Ascending aorta (tissue), 2 donors: ENCODE measurements at places on chromosomes 2 and 18. TPM values are rescaled to one million over a fixed set of nuclear protein-coding genes. Genes with fewer than 3 reads are reported as not detected.
A peak's percentile ranks its signal among the peaks of the same experiment; 100 is the strongest.

DNA sequence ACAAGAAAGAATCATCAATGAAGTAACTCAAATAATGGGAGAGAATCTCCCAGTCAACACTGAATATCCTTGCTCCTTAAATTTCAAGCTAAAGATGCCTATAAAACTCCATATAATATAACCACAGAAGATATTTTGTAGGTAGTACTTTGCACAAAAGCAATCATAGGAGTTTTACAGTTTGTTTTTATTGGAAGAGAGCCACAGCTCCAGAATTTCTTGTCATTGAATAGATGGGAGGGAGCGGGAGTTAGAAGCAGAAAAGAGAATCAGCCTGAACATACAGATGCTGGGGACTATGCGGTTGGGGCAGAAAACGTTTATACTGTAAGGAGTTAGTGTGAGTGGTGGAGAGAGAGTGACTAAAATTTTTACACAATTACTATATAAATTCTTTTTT, 18.3 kb upstream of the SMAD4 start:
- no peaks in the 10 kb centered on the region for H3K4me1 ChIP-seq
- no peaks in the 10 kb centered on the region for H3K27me3 ChIP-seq
- no peak overlapping the region for H3K4me3 ChIP-seq
- no peak overlapping the region for H3K27ac ChIP-seq

- DNase-seq = no peak
- no peak overlapping the region for H3K4me3 ChIP-seq
- no peaks in the 10 kb centered on the region for H3K27me3 ChIP-seq
- peaks cover 14% of the 10 kb centered on the region for H3K36me3 ChIP-seq
- H3K27ac ChIP-seq = no peak overlapping the region
These were observed 192.6 kb downstream of the MGAT5 start for GRCh38 chr2:134446383-134447017.

DNA sequence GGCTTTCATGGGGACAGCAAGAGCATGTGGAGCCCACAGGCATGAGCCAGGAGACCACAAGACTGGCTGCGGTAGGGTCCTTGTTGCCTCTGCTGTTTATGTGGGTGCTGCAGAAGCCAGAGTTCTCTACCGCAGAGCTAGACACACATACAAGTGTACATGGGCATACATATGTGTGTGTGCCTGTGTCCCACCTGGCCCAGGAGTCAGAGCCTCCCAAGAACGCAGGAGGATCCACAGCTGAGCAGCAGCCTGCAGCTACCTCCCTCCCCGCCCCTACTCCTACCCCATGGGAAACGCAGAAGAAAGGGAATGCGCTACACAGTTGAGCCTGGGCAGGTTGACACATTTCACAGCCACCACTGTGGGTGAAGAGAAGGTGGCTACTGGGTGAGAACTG, 438.1 kb upstream of the SMIM21 start:
- H3K4me1 ChIP-seq = no peaks in the 10 kb centered on the region
- H3K27me3 ChIP-seq = no peaks in the 10 kb centered on the region
- H3K36me3 ChIP-seq = no peaks in the 10 kb centered on the region

DNA sequence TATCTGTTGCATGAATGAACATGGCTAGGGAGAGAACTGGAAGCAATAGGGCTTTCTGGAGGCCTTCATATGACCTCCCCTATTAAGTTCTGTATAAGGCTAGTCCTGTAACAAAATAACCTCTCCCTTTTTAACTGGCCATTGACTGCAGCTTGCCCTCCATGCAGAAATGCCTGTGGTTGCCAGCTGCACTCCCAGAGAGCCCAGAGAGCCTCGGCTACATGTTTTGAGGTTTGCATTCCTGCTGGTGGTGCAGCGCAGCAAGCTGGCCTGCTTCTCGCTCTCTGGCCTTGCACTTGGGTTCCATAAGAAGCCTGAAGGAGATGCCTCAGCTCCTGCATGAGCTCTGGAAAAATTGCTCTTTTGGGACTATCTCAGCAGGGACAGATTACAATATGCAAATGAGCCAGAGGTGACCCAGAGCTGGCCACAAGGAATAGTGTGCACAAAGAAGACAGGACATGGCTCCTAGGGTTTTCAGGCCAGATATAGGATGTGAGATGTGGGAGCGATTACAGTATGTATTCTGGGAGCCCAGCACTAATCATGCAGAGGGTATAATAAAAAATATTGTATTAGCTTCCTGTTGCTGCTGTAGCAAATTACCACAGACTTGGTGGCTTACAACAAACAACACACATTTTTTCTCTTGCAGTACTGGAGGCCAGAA, 186.7 kb downstream of the INSIG2 start:
- H3K4me3 ChIP-seq = no peak overlapping the region
- no peaks in the 10 kb centered on the region for H3K4me1 ChIP-seq
- H3K36me3 ChIP-seq = no peaks in the 10 kb centered on the region
- H3K27me3 ChIP-seq = no peaks in the 10 kb centered on the region
- no peak overlapping the region for H3K27ac ChIP-seq

The TBR1 gene
- total RNA-seq = not detected

- H3K4me3 ChIP-seq = no peak overlapping the region
- DNase-seq = no peak
- peaks cover 11% of the 10 kb centered on the region for H3K4me1 ChIP-seq
- H3K27me3 ChIP-seq = no peaks in the 10 kb centered on the region
- H3K27ac ChIP-seq = peak overlapping the region; percentile 85
These were observed 20.9 kb upstream of the COL6A3 start for GRCh38 chr2:237434866-237435311.

DNA sequence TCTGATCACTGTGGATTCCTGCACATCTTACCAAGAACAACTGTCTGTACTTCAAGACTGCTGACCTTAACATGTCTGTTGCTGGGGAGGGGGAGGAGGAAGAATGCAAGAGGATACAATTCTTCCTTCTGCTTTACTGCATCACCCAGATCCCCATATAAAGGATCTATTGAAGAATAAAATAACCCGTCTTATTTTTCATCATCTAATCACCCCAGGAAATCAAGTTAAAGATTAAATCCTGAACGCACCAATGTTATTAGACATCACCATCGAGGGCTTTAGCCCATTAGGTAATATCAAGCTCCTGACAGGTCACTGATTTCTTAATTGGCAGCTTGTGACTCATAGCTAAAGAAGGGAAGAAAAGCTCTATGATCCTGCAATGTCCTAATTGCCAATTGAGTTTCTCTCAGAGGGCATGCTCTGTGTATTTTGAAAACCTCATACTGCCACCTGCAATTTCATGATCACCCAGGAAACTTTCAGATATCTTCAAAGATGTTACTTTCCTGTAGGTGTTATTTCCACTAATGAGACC, 75.4 kb upstream of the KCNE4 start:
- H3K27ac ChIP-seq = no peak overlapping the region
- no peaks in the 10 kb centered on the region for H3K36me3 ChIP-seq
- no peak for DNase-seq
- H3K4me1 ChIP-seq = no peaks in the 10 kb centered on the region
- H3K27me3 ChIP-seq = no peaks in the 10 kb centered on the region
- H3K4me3 ChIP-seq = no peak overlapping the region

DNA sequence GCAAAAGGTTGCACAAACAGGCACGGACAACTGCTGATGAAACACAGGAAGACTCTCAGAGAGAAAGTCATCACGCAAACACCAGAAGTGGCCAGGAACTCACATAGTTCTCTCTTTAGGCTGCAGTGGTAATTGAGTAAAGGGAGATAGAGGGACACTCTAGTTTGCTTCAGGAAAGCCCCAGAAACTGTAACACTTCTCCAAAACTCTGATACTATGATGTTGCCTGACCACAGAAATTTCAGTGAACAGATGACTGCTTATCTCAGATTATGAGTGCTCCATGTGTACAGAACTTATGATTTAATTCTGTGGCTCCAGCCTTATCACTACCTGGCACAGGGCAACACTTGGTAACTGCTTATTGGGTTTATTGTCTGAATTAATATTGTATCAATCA, 311.5 kb upstream of the GYPC start:
- H3K27me3 ChIP-seq = no peaks in the 10 kb centered on the region
- no peak overlapping the region for H3K4me3 ChIP-seq
- DNase-seq = no peak

- H3K27me3 ChIP-seq = no peaks in the 10 kb centered on the region
- H3K4me3 ChIP-seq = no peak overlapping the region
- no peaks in the 10 kb centered on the region for H3K4me1 ChIP-seq
- no peaks in the 10 kb centered on the region for H3K36me3 ChIP-seq
- no peak overlapping the region for H3K27ac ChIP-seq
- DNase-seq = no peak
These were observed 763.9 kb downstream of the TSN start for GRCh38 chr2:122519366-122519765.

- no peaks in the 10 kb centered on the region for H3K36me3 ChIP-seq
- no peak overlapping the region for H3K4me3 ChIP-seq
- H3K27ac ChIP-seq = no peak overlapping the region
- H3K27me3 ChIP-seq = no peaks in the 10 kb centered on the region
- DNase-seq = no peak
These were observed 249.0 kb downstream of the ZNF804A start for GRCh38 chr2:184847331-184847730.
